Hindlimb muscle (tissue), 1 donor: ENCODE measurements at places on chromosomes 3 and 15.

- DNase-seq: no peak
Observed at GRCh38 chr15:50107591-50108408, 11.2 kb downstream of the ATP8B4 start.

DNA sequence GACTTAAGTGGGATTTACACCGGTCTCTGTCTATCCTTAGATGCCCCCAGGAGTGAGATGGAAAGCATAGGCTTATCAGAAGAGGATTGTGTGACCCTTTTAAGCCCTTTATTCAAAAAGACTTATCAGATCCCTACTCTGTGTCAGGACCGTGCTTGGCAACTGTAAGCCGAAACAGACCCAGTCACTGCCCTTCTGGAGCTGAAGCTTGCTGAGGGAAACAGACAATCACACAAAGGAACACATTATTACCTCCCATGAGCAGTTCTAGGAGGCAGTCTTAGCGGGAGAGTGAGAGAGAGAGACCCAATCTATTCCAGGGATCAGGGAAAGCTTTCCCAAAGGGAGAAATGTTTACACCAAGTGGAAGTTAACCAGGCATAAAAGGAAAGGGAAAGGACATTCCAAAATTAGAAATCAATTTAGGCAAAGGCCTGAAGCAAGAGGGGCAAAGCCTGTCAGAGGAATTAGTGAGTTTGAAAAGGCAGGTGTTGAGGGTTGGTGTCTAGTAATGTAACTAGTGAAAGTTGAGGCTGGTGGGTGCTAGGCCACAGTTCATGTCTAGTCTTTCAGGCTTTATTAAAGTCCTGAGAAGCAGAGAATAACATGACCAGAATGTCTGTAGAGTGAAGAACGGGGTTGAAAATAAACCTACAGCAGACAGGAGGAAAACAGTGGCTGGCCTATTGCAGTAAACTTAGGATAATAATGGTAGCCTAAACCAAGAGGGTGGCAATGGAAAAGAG is 86.7 kb downstream of the THBS1 start:
- no peak for DNase-seq

DNA sequence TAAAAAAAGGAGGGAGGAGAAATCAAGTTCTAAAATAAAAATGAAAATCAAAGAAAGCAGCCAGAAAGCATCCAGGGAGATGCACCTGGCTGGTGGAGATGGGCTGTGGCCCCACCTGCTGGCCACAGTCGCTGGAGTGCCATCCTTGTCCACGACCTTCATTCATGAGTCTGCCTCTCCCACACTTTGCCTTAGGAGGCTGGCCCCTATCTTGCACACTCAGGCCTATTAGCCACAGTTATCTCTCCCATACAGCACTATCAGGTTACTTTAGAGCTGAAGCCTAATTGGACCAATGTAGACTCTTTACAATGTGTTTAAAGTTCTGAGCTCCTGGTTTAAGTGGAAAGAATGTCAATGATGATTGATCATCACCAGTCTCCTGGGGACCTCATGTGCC is 392.0 kb upstream of the RORA start:
- peak; percentile 5 for DNase-seq

GRCh38 chr15:45523166-45523460 is 558 bp upstream of the SLC30A4 start:
- DNase-seq: no peak

- no peak for DNase-seq
Observed at GRCh38 chr3:104368760-104369159, 997.9 kb upstream of the ALCAM start.

- no peak for DNase-seq
Observed at GRCh38 chr3:141179983-141180382, 51.6 kb upstream of the PXYLP1 start.

DNA sequence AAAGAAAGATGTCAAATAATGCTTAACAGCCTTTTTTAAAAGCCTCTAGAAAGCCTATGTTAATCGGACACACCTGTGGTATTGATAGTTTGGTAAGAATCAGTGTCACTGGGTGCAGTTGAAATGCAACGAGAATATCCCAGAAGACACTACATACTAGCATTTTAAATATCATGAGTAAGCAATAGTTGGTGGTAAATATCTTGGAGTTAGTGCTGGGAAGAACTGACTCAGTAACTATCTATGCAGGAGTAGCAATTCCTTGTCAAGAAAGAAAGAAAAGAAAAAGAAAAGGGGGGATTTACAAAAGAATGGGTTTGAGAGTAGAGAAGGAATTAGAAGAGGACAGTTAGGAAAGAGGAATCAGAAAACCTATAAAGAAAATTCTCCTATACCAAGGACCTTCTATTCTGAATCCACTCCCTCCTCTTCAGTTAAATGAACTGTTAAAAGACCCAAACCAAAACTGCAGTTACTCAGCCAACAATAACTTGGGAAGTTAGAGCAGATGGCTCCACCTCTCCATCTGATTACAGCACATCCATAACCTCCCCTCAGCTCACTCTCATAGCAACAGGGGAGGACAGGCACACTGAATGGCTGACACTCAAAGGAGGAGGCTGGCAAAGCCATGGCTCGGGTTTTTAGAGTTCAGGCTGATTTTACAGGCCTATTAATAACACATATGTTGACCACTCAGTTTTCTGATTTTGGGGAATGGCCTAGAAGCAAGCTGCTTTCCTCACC is 207.6 kb upstream of the MDFIC2 start:
- no peak for DNase-seq
